ENCODE measurements at places on chromosomes 1 and 21.

DNA sequence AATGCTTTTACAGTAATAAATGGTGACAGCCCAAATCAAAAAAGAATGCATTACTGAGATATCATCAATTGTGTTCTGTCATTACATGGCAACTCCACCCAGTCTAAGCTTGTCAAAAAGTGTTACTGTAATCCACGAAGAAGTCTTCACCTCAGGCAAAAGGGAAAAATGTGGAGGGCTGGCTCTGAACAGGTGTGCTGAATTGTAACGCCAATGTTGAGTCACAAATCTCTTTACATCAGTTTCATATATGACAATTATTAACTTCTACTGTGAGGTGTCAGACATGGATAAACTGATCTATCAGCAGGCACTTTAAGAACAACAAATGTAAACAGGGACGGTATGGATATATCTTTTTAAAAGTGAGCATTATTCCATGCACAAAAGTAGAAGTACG, 98.5 kb upstream of the DMRTA2 start:
- no peak for DNase-seq

GRCh38 chr1:154819628-154820590, 50.2 kb downstream of the KCNN3 start:
- DNase-seq = no peak

DNA sequence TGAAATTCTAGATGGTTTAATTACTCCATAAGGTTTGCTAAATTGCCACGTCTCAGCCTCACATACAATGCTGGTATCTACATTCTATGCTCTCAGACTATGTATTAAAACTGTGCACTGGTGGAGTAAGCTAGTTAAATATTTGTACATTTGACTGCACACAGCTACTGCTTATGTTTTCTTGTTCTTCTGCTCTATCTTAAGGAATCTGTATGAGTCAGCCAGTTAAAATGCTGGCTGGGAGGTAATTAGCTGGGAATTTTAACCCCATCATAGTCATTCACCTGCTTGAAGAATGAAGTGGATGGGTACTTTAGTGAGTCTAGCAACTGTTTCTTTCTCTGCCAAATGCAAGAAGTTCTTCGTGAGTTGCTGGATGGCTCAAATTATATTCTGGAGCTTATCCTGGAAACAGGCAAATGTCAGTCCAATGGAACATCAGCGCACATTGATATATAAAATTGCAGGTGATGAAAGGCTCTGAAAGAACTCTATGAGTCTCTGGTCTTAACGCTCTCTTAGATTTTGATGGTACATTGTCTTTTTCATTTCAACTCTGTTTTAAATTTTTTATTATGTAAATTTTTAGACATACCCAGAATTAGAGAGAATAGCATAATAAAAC, 83.4 kb downstream of the BACH1 start:
- DNase-seq = no peak

DNA sequence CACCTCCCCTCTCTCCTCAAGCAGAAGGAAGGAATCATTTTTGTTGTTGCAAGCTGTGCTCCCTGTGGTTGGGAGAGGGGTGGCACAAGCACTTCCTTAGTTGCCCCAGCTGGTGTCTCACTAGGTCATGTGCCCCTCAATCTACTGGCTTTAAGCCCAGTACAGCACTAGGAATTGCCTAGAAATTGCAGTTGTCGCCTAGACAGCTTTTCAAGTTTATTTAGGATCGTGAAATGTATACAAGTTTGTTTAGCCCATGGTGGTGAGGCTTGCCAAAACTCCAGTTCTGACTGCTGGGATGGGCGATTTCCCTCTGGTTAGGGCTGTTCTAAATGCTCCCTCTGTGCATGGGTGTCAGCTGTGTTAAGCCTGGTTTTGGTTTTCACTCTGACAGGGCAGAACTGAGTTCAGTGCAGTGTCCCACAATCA, 126.8 kb upstream of the ZNF644 start:
- no peak for DNase-seq

DNA sequence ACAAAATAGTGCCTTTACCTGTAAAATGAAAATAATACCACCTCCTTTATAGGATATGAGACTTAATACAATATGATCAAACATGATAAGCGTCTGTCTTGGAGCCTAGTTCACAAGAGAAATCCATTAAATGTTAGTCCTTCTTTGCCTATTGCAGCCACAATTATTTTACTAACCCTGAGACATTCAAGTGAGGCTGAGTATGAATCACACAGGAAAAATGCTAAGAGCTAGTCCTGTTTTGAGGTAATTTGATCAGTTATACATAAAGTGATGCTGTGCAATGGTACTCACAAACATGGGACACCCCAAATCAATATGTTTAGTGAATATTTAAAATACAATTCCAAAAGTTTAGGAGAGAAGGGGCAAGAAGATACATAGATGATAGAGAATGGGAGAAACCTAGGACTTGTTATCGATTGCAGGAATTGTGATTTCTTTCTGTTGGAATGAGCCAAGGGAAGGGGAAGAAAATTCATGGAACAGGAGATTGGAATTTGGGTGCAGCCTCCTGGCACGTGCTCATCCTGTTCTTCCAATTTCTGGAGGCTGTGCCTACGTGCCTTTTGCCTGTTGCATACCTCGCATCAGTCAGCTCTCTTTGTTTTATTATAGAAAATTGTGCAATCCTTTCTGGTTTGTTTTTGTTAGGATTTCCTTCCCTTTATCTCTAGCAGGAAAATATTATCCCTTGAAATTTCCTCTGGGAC, 39.9 kb upstream of the BACH1 start:
- DNase-seq = no peak

DNA sequence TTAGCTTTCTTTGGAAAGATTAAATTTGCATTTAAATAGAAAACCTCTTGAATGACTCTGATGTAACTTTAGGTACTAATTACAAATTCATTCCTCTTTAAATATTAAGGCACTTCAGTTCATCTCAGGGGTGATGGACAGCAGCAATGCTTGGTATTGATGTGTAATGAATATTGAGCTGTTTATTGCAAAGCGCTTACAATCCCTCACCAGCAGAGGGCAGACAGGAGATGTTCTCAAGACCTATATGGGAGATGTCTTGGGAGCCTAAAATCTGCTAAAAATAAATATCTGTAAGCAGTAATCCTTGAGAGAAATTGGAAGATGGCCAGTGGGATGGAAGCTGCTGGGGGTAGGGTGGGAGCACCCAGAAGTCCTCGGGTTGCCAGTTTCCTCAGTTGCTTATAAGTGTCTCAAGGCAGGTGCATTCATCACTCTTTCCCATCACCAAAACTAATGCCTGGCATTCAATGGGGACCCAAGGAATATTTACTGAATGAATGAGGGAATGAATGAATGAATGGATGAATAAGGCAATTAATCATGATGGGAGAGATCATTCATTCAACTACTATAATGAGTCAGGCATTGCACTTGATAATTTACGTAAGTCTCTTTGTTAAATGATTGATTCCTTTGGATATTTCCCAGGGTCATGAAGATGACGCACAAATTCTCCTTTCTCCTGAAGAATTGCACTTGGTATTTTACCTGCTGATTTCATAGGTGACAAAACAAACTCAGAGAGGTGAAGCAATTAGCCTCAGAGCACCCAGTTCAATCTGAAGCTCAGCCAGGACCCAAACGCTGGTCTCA, 2.3 kb downstream of the KLHDC8A start:
- DNase-seq = peak; percentile 29

- no peak for DNase-seq
Measured at GRCh38 chr1:20578062-20578461, 10.8 kb upstream of the CDA start.

DNA sequence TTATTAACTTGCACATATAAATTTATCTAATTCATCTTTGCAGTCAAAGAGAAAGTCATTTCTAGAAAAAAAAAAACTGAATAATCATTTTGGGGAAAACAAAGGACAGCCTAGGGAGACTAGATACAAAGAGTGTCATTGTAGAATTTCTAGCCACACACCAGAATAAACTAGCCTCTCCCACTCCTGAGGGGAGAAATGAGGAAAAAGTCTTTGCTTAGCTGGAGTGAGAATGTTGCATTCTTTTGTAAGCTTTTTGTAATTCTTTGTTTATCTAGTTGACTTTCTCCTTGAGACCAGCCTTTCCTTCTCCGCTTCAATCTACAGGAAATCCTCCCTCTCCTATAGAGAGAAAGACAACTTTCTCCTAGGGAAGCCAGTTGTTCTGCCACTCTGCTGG, 15.9 kb upstream of the CGN start:
- no peak for DNase-seq

DNA sequence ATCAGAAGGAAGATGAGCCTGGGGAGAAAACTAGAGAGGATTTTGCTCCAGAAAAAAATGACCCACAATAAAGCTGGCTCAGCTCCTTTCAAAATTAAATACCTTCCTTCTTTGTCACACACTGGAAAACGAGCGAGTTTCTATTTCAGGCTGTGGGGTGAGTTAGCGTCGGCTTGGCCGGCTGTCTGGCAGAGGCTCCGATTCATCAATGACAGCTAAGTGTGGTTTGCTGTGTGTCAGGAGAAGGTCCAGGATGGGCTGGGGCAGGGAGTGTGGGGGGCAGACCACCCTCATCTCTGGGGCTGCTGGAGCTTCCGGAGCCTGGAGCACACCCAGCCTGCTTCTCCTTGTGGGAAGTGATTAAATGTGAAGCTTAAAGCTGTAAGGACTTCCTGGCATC, 120.2 kb downstream of the ETS2 start:
- no peak for DNase-seq
